Activated CD8-positive, alpha-beta memory T cell treated with anti-CD3 and anti-CD28 coated beads, Interleukin-2, amount 50 U/mL, for 48 hours (primary cell): ENCODE measurements at places on chromosomes 5 and 9.

DNA sequence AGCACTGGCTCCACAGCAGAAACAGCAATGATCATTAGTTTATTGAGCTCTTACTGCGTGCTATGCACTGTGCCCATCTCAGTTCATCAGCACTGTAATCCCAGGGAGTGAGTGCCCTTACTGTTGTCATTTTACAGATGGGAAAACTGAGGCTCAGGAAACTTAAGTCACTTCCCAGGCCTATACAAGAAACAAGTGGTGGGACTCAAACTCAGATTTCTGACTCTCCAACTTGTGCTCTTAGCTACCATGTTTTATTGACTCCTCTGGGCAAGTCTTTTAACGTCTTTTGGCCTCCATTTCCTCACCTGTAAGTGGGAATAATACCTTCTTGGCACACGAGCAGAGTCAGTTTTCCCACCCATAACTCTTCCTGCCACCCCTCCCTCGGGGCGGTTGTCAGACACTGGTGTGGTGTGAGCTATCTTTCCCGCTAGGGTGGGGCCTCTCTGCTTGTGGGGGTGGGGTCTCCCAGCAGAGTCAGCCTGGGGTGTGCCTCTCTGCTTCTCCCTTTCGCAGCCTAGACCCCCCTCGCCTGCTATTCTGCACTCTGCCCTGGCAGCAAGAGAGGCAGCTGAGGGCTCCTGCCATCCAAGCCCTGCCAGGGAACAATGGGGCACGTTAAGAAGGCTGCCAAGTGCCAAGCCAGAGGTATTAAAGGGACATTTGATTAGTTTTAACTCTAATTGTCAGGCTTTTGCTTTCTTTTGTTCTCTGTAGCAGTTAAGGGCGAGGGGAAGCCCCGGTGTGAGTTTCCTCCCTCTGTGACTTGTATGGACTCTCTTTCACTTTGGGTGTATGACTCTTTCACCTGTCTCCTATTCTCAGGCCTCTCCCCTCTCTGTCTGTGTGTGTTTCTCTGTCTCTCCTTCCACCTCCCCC is 12.1 kb downstream of the GALNT10 start:
- peak; percentile 72 for DNase-seq

GRCh38 chr9:117218951-117219350 is 195.9 kb downstream of the ASTN2 start:
- no peak for DNase-seq

GRCh38 chr9:127050591-127051001 is 71.8 kb downstream of the ANGPTL2 start:
- DNase-seq = no peak

GRCh38 chr5:52077941-52078815 is 694.9 kb downstream of the ISL1 start:
- DNase-seq = no peak

- no peak for DNase-seq
These were observed 8.8 kb upstream of the N4BP3 start for GRCh38 chr5:178104492-178104891.

DNA sequence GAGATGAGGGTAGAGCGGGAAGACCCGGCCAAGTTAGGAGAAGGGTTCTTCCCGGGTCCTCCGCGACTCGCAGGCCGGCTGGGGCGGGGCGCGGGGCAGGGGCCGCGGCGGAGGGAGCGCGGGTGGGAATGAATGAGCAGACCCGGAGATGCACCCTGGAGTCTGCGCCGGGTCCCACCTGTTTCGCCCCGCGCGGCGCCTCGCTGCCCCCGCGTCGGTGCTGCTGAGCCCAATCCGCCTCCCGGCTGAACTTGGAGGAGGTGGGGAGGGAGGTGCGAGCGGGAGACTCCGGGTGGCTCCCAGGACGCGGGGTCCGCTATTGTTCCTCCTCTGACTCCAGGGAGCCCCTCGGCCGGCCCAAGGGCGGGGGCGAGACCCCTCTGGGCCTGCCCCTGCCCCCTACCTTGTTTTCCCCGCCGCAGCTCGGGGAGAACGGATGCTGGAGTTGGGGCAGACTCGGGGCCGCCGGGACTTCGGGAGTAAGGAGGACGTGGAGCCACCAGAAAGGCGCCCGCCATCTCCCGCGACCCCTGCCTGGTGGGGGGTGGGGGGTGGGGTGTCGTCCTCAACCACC is 659 bp downstream of the RAI14 start:
- peak; percentile 51 for DNase-seq

DNA sequence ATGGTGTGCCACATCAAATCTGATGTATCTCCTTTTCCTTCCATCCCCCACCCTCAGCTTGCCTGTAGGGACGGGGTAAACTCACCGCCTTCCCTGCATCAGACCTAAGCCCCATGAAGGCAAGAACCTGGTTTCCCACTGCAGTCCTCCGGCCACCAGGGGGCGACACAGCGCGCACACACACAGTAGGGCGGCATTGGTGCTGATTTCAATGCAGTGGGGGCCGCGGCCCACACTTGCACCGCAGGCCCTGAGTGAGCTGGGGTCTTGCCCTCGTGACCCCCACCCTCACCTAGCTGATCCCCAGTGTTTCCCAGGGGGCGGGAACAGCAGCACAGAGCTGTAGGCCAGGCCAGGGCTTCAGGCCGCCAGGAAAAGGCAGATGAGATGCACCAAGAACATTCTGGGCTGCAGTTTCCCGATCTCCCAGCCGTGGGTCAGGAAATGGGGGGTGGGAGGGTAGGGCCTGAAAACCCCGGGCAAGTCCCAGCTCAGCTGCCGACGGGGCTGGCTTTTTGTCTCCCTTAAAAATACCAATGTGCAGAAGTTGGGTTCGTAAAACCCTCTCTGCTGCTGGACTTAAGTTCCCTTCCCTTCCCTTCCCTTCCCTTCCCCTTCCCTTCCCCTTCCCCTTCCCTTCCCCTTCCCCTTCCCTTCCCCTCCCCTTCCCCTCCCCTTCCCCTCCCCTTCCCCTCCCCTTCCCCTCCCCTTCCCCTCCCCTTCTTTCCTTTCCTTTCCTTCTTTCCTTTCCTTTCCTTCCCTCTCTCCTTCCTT is 19.5 kb downstream of the FAM163B start:
- peak; percentile 84 for DNase-seq

- DNase-seq = no peak
These were observed 422.3 kb downstream of the TMEM232 start for GRCh38 chr5:110304176-110304575.

DNA sequence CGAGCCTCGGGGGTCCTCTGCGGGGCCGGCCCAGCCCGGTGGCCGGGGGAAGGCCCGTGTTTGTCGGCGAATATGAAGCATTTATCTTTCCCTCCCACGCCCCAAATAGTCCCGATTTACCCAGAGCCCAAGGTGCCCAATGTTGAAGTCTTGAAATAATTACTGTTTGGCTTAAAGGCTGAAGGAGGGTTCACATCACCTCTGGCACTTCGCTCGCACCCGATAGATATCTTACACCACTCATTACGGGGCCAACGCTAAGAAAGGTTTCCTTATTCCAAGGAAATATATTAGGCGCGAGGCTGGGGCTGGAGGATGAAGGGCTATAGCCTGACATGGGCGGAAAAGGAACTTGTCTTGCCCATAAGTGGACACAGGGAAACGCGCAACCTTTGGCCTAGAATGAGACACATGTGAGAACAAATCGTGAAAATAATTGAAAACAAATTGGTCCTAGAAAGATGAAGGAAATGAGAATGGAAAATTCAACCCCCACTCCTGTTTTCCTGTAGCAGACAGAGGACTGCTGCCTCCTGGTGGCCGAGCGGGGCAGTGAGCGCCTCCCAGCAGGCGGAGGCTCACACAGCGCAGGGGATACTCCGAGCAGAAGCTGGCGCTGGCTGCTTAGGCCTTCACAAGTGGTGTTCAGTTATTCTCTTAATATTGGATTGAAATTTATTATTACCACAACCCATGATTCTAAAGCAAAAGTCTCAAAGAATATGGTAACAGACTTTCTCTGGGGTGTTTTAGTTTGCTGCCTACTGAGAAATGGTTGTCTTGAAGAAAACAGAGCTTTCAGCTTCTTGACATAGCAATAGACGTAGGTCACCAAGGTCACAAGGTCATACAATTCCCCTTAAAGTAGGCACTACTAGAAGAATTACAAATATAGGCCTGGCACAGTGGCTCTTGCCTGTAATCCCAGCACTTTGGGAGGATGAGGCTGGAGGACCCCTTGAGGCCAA is 7.9 kb downstream of the CCL21 start:
- peak; percentile 91 for DNase-seq

GRCh38 chr9:72948575-72949243 is 4.1 kb downstream of the ALDH1A1 start:
- no peak for DNase-seq

DNA sequence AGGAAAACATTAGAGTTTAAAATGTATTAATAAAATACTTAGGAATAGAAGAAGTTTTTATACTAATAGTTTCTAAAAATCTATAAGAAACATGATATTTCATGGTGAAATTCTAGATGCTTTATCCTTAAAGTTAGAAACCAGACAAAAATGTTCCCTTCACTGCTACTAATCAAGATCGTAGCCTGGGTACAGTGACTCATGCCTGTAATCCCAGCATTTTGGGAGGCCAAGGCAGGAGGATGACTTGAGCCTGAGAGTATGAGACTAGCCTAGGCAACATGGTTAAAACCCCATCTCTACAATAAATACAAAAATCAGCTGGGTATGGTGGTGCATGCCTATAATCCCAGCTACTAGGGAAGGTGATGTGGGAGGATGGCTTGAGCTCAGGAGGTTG is 30.4 kb upstream of the KLF9 start:
- no peak for DNase-seq

- DNase-seq = no peak
These were observed 252.0 kb upstream of the IRX4 start for GRCh38 chr5:2134543-2135292.

DNA sequence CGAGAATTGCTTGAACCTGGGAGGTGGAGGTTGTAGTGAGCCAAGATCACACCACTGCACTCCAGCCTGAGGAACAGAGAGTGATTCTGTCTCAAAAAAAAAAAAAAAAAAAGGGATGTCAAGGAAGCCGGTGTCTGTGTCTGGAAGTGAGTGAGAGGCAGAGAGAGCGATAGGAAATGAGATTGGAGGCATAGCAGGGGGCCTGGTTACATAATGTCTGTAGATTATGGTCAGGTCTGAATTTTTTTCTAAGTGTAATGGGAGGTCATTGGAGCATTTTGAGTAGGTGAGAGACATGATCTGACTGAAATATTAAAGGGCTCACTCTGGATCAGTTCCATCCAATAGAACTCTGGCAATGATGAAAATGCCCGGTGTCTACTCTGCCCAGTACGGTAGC is 40.4 kb upstream of the CTNNA1 start:
- DNase-seq = no peak

DNA sequence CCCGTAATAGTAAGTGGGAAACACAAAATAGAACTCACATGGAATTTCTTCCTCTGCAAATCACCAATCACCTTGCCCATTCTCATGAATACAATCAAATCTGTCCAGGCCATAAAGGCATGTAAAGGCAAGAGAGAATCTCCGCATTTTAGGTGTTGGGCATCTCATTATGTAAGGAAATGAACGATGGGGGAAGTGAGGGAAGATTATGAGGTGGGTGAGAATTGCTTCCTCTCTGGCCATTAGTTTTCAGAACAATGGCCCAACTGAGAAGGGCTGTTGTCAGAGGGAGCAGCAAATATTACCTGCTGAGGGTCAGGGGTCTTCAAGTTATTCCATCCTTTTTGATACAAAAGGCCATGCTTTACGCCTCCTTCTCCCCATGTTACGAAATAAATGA is 455.1 kb downstream of the ARHGEF28 start:
- DNase-seq = no peak

DNA sequence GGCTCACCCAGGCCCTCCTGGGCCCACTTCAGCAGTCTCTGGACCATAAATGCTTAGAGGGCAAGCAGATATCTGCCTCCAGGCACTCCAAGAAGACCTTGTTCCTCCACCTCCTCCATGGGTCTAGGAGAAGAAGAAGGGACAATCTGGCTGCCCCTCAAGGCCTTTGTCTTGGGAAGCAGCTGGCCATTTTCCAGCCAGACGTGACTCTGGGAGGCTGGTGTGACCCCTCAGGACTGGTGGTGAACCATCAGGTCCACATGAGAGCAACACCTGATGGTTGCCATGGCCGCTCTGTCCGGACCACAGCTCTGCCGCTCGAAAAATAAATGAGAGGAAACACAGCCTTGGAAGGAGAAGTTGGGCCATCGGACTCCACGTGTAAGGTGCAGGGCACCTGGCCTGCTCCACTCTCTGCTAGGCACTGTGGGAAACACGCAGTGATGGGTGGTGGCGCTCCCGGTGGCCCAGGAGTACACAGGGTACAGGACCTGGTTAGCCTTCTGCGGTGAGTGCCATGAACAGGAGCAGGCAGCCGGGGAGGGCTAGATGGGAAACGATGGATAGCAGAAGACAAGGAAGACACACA is 3.0 kb upstream of the COL5A1 start:
- no peak for DNase-seq

- no peak for DNase-seq
These were observed 19.2 kb downstream of the GSN start for GRCh38 chr9:121286973-121287741.

- no peak for DNase-seq
These were observed 31.6 kb downstream of the TMEM161B start for GRCh38 chr5:88236866-88237642.

DNA sequence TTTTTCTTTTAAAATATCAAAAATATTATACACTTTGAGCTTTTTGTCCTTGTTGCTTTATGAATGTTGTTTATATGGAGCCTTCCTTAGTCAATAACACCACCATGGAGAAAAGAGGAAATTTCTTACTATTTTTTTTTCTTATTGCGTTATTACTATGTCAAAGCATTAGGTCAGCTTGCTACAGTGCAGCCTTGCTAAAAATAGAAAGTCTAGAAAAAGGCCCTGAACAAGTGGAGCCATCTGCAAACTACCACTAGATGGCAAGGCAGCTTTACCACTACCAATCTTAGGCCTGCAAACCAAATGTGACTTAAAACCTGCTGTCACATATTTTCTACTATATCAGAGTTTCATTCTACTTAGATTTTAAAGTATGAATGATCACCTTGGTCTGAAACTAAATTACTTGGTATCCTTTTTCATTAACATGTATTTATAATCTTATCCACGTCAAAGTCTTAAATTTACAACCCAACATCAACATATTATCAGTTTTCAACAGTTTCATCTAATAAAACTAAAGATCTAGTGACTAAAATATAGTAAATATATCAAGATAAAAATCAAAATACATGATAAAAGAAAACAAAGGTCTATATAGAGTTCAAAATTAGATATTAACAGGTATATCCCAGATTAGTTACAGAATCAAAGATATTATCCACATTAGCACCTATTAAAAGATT is 113.1 kb upstream of the ACOT12 start:
- no peak for DNase-seq

DNA sequence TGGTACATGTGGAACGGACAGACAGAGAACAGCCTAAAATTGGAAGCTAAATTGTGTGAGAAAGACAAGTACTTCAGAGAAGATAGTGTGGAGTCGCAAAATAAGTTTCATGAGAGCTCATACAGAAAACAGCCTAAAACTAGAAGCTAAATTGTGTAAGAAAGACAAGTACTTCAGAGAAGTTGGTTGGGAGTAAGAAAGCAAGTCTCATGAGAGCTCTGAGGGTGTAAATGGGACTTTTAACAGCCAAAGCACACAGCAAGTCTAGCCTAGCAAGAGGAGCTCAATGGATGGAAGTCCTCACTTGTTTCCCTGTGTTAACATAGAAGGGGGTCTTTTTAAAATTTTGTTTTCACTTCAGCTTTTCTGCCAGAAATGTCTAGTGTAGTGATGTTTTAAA is 93.1 kb downstream of the STK32A start:
- DNase-seq = no peak

- no peak for DNase-seq
These were observed 33.7 kb upstream of the CSF1R start for GRCh38 chr5:150120062-150120441.
